ENCODE measurements at places on chromosomes 11 and 22.
A peak's percentile ranks its signal among the peaks of the same experiment; 100 is the strongest.

GRCh38 chr11:76955459-76956114 is 78.6 kb upstream of the B3GNT6 start:
- peak; percentile 60 for DNase-seq

GRCh38 chr11:45722144-45722543 is 56.7 kb upstream of the CHST1 start:
- DNase-seq: no peak

DNA sequence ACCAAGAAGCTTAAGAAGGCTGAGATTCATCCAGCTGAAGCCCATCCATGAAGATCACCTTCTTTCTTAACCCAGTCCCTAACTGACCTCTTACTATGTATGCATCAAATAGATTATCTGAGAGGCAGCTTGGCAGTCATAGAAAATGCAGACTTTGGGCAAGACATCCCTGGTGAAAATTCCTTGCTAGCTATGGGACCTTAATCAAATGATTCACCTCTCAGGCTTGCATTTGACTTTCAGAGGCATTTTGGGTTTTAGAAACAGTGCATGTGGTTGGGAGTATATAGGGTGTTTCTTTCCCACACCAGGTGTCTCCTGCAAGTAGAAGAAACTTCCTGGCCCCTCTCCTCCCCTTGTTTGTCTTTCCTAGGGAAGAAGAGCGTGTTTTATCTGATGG is 188.5 kb upstream of the ISX start:
- DNase-seq: no peak

DNA sequence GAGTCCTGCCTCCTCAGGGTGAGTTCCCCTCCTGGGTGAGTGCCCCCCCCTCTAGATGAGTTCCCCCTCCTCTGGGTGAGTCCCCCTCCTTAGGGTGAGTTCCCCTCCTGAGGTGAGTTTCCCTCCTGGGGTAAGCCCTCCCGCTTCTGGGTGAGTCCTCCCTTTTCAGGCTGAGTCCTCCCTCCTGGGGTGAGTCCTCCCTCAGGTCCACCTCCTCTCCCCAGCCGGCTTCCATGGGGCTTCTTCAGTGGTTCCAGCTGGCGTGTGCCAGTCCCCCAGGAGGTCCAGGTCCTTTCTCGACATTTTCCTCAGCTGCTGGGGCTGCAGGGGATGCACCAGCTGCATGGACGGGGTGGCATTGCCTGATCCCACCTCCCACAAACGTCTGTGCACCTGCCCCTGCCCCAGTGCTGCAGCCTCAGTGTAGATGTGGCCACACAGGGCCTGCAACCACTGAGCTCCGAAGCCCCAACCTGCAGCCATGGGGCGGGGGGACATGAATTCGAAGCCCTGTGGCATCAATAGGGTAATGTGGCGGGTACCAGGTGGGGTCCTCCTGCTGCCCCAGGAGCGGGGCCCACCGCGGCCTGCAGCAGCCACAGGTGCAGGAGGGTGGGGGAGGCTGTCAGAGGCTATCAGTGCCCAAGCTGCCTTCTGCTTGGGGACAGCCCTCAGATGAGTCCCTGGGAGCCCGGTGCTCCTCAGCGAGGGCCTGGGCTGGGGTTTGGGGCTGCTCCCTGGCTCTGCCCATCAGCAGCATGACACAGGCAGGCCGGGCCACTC is 101.3 kb upstream of the FGF3 start:
- peak; percentile 34 for DNase-seq

DNA sequence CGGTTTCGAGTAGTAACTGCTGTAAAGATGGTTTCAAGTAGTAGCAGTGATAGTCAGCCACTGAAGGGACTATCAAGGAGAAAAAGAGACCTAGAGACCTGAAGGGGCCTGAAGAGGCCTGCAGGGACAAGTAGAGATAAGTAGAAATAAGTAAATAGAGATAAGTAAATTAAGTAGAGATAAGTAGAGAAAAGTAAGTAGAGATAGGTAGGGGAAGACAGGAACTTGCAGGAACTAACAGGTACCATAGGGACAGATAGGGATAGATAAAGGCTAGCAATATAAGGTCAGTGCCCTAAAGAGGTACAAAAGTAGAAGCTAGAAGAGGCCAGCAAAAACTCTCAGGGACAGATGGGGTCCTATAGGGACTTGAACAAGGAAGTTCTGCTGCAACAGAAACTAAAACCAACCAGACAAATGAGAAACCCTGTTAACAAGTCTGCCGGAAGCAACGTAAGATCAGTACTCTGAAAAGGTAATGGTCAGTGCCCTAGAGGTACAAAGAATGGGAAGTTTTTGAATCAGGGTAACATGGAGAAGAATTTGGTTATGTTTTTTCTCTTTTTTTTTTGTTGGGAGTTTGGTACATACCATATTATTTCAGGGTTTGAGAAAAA is 9.6 kb upstream of the SC5D start:
- no peak for DNase-seq

DNA sequence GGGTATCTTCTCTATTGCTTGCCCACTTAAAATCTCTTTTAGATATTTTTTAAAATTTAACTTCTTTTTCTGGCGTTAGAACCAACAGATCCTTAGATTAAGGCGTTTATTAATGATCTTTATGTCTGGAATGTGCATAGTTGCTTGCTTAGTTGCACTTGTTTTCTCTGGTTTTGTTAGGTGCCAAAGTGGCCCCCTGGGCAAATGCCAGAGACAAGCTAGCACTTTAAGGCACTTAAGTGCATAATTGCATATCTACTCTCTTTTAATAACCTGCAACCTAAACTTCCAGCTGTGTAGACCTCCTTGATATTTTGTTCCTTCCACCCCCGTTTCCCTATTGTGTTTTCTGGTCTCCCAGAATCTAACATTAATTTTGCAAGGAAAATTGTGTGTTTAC is 3.3 kb downstream of the RBM4 start:
- DNase-seq: no peak

- DNase-seq: no peak
Measured at GRCh38 chr11:128492903-128493569, 94.3 kb downstream of the ETS1 start.

DNA sequence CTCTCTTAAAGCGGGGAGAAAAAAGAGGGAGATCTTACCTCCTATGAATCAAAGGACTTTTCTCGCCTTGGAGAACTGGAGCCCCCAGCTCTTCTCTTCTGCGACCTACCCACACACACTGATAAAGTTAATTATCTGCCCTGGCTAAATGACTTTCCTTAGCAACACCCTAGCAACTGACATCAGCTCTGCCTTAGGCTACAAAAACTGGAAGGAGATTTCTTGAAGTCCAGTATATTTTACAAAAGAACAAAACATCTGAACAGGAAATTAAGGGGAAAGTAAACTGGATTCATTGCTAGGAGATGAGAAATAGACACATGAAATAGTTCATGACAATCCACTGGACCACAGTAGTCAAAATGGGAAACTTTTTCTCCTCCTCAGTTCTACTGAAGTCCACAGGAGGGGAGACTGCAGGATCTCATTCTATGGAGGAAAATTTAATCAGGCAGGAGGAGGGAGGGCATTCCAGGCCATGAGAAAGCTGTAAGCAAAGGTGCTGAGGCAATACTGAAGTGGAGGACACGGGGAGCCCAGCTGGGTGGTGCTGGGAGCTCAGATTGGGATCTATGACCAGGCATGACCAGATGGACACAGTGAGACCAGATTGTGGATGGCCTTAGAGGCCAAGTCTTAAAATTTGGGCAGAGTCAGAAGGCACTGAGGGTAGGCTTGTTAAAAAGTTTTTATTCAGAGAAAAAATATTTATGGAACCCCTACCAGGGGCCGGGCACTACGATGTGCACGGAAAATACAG is 3.7 kb upstream of the SPON1 start:
- no peak for DNase-seq

- no peak for DNase-seq
Measured at GRCh38 chr22:23742505-23743264, 8.2 kb downstream of the ZNF70 start.

GRCh38 chr11:89168396-89168795 is 9.3 kb upstream of the TYR start:
- DNase-seq: no peak

DNA sequence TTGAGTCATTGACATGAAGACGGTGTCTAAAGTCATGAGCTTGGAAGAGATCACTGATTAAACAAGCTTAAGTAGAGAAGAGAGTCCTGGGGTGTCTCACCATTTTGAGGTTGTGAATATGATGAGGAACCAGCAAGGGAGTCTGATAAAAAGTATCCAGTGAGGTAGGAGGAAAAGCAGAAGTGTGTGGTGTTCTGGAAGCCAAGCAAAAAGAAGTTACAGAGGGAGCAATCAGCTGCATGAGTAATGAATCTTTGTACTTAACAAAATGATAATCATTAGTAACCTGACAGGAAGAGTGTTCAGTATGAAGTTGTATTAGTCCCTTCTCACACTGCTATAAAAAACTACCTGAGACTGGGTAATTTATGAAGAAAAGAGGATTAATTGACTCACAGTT is 131.3 kb downstream of the C11orf87 start:
- no peak for DNase-seq

- no peak for DNase-seq
Measured at GRCh38 chr11:73856031-73856567, 20.5 kb downstream of the COA4 start.

- no peak for DNase-seq
Measured at GRCh38 chr11:125084761-125085231, 21.7 kb downstream of the SLC37A2 start.

GRCh38 chr11:129766898-129767604 is 48.6 kb upstream of the TMEM45B start:
- peak; percentile 56 for DNase-seq

GRCh38 chr11:925158-925495 is 543 bp upstream of the AP2A2 start:
- DNase-seq: no peak

- DNase-seq: peak; percentile 90
Measured at GRCh38 chr22:41417622-41418390, 28.8 kb downstream of the TOB2 start.

GRCh38 chr11:43989162-43989981 is 46.9 kb downstream of the C11orf96 start:
- DNase-seq: no peak

- DNase-seq: no peak
Measured at GRCh38 chr11:68816917-68817419, 24.7 kb downstream of the CPT1A start.

GRCh38 chr11:113373306-113373705 is 14.3 kb upstream of the ANKK1 start:
- DNase-seq: no peak

- peak; percentile 50 for DNase-seq
Measured at GRCh38 chr11:16605389-16605893, 133.0 kb upstream of the C11orf58 start.

DNA sequence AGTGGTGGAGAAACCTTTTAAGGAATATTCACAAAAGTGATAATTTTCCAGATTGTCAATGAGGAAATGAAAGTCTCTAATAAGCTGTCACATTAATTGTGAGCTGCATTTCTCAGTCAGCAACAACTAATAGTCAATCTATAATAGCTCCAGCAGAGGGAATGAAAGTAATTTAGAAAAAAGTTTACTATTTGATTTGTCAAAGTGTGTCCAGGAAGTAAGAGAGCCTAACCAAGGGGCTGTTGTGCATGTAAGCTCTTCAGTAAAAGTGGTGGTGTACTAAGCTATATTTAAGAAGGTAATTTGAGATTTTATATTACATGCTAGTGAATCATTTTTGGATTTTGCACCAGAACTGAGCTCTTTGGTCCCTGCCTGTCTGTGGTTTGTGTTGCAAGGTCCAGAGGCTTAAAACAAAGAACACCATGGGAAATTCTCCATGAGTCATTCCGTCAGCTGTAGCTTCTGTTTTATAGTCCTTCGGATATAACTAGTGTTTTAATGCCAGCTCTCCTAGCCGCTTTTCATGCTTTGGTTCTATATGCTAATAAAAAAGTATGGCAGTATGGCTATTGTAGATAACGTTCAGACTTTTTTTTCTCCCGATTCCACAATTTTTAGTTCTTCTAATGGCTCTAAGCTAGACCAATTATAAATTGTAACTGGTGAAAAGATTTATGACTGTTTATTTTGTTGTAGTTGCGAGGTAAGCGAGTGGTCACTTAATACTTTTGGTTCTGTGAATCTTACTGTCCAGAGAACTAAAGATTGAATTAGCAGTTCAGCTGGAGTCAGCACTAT is 64.6 kb downstream of the ARHGEF12 start:
- DNase-seq: no peak

DNA sequence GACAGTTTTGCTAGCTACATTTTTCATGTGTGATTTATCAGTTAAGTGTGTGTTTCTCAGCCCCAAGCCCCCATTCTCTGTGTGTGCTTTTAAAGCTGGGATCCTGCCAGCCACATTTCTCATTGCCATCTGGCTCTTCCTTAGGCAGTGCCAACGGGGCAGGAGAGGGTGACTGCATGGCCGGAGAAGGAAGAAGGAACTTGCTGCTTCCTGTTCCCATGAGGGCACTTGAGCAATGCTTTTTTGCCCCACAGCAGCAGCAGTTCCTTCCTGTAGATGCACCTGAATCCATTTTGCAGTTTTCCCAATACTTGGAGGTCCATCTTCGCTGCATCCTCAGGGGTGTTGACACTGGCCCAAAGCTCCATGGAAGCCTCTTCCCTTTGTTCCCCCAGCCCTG is 37.5 kb downstream of the TNRC6B start:
- DNase-seq: no peak

- DNase-seq: no peak
Measured at GRCh38 chr22:26464312-26464711, 19.3 kb downstream of the HPS4 start.

DNA sequence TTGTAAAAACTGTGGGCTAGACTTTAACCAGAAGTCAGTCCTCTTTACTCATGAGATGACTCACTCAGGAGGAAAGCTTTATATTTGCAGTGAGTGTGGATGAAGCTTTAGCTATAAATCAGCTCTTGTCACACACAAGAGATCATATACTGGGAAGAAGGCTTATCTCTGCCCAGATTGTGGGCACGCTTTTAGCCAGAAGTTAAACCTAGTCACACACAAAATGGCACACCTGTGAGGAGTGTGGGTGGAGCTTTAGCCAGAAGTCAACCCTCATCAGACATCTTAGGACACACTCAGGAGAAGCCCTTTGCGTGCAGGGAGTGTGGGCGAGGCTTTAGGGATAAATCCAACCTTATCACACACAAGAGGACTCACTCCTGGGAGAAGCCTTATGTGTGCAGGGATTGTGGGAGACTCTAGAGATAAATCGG is 706.9 kb upstream of the LUZP2 start:
- DNase-seq: no peak

GRCh38 chr22:22951035-22951434 is 63.4 kb downstream of the IGLL5 start:
- no peak for DNase-seq

GRCh38 chr11:95595541-95595940 is 194.0 kb downstream of the FAM76B start:
- no peak for DNase-seq

DNA sequence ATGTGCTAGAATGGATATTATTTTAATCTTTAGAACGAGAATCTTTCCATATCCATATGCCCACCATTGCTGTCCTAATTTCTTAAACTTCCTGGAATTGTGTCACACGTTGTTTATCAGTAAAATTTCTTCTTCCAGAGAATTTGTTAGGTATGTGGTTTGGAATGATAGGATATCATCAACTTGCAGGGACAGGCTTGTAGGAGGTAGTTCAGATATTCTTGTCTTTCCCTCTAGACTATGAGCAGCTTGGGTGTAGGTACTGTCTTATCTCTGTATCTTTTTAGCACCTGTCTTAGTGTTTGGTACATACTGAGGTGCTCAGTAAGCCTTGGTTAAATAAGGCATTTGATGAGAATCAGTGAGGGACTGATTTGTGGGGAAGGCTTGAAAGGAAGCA is 3.4 kb downstream of the CTNND1 start:
- DNase-seq: no peak

All from Peyer's patch (tissue), 4 donors.